HTR-8/SVneo (cell line): ENCODE measurements at places on chromosomes 6 and 20.

DNA sequence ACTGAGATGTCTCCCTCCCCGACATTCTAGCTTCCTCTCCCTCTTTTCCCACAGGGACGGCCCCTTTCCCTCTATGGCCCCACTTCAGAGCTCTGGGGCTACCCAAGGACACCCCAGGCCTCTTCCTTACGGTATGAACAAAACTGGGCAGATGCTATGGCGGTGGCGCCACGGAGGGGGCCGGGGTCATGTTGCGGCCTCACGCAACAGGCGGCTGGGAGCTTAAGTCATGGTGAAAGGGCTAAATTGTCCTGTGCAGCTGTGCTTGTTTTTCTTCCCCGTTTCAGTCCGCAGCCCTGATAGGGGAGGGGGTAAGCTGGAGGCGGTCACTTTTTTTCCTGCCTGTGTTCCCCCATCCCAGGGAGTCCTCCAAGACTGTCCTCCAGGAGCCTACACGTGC is 17.6 kb upstream of the KIAA1755 start:
- DNase-seq, result no peak

DNA sequence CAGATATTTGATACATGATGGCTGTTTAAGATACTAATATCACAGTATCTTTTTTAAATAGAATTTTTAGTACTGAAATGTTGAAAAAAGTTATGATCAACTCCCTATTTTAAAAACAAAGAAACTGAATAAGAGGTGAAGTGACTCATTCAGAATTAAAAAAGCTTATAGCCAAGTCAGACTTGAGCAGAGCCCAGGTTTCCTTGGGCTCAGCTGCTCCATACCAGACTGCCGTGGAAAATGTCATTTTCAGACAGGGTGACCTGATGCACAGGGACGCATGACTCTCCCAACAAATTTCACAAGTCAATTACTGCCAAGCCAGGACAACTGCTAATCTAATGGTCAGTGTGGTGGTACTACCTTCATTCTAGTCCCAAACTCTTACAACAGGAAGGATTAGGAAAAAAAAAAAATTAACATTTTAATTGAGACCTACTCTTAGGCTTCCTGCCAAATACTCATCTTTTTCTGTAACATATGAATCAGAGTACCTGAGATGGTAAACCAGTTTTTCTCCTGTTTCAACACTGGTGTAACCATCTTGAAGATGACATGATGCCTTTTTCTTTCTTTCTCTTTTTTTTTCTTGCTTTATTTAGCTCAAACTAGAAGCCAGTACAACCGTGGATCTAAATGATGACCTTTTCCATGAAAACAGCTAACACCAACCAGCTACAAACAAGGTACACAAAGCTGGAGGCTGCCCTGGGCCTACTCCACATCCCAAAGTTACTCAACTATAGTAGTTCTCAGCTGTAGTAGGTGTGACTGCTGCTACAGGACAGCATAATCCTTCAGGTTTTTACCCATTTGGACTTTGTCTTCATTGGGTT is 30.5 kb downstream of the SLC22A23 start:
- DNase-seq, result no peak

DNA sequence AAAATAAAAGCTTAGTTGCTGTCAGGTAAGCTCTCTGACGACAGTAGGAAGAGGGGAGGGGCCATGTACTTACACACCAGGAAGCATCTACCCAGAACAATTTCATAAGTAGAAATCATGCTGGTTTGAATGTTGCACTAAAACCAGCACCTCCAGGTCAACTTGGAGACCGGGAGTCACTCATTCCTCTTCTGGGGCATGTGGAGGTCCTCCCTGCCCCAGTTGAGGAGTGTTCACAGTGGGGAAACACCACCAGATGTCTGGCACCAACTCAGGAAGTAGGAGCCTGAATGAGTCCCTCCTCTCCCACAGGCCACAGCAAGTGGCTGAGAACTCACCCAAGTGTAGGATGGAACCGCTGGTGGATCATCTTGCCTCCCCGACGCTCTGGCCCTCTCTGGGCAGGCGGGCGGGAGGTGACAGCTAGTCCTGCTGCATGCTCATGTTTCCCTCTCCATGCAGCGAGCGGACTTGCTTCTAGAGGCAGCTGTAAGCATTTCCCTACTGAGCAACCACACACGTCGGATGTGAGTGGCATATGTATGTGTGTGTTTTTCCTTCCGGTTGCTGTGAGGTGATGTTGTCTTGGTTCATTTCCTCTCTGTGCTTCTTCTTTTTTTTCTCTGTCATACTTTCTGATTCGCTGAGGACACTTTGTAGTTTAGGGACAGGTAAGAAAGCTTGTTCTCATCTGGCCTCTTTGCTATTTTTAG is 149.5 kb upstream of the NEDD9 start:
- DNase-seq, result no peak

DNA sequence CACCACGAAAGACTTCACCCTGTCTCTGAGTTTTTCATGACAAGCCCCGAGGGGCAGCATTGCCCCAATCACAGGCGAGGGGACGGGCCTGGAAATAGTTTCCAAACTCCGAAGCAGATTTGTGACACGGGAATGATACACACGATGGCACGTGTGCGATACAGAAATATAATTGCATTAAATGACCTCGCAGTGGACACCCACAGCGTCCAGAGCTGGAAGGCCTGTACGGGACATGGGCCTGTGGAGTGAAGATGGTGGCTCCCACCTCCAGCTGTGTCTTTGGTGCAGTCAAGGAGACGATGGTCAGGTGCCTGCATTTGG is 43.0 kb downstream of the PMEPA1 start:
- no peak for DNase-seq

GRCh38 chr20:4192378-4193068 is 177.2 kb upstream of the RNF24 start:
- DNase-seq, result no peak

- no peak for DNase-seq
Observed at GRCh38 chr6:39688494-39688893, 36.7 kb downstream of the KIF6 start.

- DNase-seq, result no peak
Observed at GRCh38 chr6:79467716-79468115, 69.5 kb downstream of the LCA5 start.

DNA sequence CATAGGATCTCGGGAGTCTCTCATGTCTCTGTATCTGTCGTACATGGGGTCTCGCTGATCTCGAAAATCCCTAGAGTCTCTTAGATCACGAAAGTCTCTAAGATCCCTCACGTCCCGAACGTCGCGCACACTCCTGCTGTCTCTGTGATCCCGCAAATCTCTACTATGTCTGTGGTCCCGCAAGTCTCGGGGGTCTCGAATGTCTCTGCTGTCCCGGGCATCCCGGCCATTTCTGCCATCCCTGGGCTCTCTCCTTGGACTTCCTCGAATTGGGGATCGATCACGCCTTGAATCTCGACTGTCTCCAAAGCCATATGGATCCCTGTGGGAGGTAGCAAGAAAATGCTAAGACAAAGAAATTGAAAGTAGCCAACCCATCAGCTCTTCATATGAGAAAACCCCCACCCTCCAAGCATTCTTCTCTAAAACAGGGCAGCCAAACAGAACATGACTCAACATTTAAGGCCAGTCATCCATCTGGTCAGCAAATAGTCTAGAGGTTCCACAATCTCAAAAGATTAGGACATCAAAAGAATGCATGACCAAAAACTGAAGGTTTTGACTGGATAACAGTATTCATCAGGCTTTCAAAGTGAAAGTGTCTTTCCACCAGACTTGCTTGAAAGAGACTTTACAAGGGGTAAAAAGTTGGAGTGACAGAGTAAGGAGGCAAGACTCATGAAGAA is 19.4 kb downstream of the NCOA5 start:
- DNase-seq, result no peak

GRCh38 chr6:46528961-46529750 is 37.9 kb upstream of the RCAN2 start:
- DNase-seq, result no peak

GRCh38 chr6:89888871-89889270 is 5.4 kb upstream of the GJA10 start:
- no peak for DNase-seq

DNA sequence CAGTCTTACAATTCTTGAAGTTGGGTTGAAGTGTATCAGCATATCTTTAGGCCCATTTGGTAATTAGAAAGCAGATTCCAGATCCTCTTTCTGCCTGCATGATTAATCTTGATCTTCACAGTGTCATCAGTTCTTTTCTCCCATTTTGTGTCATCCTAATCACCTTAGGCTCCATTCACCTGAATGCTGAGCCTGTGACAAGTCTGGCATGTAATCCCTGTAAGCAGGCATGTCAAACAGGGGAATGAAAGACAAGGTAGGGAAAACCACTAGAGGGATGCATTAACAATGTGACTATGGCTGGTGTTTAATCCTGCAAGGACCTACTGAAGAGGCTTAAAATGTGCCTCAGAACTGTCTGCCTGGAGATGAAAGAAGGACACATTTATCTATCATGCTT is 848.8 kb downstream of the TFAP2A start:
- DNase-seq, result no peak

DNA sequence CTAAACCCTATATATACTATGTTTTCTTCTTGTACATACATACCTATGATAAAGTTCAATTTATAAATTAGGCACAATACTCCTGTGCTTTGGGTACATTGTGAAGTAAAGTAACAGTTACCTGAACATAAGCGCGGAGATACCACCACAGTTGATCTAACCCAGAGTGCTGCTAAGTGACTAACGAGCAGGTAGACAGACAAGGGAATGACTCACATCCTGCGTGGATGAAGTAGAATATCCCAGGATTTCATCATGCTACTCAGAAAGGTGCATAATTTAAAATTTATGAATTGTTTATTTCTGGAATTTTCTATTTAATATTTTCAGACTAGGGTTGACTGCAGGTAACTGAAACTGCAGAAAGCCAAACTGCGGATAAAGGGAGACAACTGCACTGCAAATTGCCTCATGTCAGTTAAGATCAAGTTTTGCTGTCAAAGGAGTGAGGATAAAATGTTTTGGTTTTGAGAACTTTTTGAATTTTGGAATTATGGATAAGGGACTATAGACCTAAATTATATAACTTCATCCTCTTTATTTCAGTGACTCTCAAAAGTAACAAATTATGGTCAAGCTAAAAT is 14.4 kb downstream of the MKKS start:
- no peak for DNase-seq

GRCh38 chr6:34154668-34155447 is 9.0 kb upstream of the GRM4 start:
- peak; percentile 83 for DNase-seq

DNA sequence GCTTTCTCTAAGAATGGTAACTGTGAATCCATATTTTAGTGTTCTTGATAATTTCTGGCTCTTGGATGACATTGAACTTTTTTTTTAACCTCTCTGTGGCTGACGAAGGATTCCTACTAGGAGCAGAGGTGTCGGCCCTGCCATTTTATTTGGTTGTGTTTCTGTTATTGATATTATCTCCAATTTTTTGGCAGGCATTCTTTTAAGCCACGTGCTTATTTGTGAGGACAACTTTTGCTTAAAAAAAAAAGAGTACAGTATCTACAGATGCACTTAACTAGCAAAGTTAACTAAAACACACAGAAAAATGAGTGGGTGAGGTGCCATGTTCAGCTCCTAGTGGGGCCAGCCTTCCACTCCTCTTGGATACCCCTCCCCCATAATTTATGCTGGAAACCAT is 1.1 kb downstream of the FANCE start:
- no peak for DNase-seq

GRCh38 chr6:127186889-127187288 is 68.4 kb downstream of the RSPO3 start:
- DNase-seq, result no peak
